ENCODE measurements at places on chromosomes 12 and 14.

DNA sequence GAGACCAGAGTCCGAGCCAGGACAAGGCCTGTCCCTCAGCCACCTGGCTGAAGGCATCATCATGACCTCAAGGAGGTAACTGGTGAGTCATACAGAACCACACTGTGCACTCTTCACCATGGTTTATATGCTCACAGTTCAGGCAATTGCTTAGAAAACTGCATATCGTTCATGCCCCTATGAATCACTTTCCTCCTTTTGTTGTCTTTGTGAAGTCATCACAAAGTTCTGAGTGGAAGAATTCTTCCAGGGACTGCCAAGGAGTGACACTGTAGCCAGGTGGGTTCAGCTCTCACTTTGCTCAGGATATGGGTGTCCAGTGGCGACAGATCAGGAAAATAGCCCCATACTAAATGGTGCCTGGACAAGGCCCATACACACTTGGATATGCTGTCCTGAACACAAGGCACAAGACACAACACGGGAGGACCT is 92.5 kb downstream of the DPF3 start:
- DNase-seq, result no peak

DNA sequence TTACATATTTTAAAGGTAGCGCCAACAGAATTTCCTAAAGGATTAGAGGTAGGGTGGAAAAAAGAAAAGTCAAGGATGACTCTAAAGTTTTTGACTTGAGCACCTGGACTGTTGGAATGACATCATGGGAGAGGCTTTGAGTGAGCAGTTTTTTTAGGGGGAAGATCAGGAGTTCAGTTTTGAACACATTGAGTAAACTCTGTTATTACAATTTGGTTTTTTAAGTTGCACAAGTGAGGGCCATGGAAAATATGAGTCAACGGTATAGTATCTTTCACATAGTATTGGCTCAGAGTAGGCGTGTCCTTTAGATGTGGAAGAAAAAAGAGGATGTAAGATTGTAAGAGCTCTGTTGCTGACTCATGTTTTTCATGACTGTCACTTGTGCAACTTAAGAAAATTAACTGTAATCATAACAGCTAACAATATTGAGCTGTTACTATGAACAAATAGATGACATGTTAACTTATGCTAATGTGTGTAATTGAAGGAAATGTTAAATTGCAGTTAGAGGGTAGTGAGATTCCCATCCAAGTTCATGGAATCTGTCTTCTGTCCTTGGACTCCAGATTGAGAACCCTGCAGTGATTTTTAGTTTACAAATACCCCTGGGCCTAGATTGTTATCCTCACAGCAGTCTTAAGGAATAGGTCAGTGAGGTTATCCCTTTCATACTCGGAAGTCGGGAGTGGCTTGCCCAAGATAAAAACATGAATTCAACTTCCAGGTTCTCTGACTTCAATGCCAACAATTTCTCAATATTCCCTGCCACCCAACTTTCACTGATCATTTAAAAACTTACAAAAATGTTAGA is 48.2 kb upstream of the ATP2B1 start:
- DNase-seq, result no peak

DNA sequence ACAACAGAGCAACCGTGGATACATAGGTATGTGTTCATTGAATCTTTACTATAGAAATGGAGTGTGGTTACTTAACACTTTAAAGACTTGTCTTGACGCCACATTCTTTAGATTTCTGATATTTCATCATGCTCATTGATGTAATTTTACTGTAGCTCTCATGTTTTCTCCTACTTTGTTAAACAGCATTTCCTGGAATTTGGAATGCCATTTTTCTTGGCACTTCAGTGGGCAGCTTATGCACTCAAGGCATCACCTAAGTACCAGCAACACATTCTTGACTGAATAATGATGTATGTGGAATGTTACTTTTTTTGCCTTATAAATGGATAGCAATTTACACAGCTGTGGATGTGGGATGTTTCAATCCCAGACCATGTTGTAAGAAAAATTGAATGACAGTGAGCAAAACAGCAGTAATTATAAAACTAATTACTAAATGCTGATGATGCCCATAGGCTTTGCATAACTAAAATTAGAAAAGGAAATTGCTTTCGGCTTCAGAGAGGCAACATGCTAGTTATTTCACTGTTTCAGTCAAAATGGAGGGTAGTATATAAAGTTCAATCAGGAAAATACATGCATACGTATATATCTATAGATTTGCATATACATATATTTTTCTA is 298.5 kb downstream of the NPAS3 start:
- no peak for DNase-seq

GRCh38 chr12:8562310-8562709 is 21.6 kb upstream of the CLEC4E start:
- DNase-seq, result no peak

DNA sequence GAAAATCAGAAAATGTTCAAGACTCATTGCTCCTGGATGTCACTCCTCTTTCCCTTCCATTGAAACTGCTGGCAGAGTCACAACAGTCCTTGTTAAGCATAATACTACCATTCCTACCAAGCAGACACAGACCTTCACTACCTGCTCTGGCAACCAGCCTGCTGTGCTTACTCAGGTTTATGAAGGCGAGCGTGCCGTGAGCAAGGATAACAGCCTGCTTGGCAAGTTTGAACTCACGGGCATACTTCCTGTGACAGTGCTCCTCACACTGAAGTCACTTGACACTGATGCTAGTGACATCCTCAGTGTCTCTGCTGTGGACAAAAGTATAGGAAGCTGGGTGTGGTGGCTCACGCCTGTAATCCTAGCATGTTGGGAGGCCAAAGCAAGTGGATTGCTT is 15.7 kb upstream of the PHETA1 start:
- DNase-seq, result no peak

GRCh38 chr12:100741084-100741711 is 53.4 kb upstream of the ANO4 start:
- DNase-seq, result no peak

DNA sequence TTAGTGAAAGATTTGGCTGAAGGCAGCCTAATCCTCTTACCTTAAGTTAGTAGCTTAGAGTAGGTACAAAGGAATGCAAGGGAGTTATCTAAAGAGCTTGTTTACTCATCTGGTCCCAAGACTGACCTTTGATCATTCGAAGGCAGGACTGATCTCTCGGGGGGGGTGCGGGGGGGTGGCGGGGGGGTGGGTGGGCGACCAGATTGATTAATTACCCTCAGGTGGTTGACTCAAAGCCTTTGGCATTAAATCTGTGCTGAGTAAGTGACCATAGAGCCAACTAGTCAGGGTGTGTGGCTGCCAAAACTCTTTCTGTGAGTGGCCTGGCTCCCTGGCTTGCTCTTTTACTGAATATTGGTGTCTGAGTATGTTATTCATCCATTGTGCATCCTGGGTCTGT is 731.9 kb upstream of the FBXO33 start:
- DNase-seq, result no peak

- DNase-seq, result no peak
Observed at GRCh38 chr12:49545815-49546214, 7.0 kb downstream of the KCNH3 start.

DNA sequence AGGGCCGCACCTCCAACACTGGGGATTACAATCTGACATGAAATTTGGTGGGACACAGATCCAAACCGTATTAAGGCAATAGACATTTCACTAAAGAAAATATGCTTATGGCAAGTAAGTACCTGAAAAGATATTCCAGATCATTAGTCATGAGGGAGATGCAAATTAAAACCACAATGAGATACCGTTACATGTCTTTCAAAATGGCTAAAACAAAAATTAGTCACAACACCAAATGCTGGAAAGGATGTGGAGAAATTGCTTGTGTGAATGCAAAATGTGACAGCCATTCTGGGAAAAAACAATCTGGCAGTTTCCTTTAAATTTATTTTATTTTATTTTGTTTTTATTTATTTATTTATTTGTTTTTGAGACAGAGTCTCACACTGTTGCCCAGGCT is 82.3 kb upstream of the PTGDR start:
- no peak for DNase-seq

DNA sequence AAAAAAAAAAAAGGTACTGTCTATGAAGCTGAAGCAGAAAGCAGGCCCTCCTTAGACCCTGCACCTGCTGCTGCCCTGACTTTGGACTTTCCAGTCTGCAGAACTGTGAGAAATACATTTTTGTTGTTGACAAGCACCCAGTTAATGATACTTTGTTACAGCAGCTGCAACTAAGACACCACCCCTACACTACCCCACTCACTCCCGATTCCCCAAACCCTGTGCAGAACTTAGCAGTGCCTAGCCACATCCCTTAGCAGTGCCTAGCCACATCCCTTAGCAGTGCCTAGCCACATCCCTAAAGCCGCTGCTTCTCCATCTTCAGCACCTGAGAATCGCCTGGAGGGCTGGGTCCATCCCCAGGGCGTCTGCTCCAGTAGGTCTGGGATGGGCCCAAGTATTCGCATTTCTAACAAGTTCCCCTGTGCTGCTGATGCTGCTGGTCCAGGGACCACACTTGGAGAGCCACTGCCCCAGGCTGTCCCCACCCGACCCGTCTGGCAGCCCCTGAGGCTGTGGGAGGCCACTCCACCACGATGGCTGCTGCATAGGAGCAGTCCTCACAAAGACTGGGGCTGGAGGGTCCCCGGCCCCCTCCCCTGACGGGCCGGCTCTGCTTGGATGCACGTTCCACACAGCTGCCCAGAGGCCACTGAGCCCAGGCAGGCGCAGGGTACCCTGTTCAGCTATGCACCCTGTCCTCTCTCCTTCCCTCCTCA is 10.8 kb upstream of the PPP1R13B start:
- peak; percentile 53 for DNase-seq

- DNase-seq, result no peak
Observed at GRCh38 chr12:269191-269590, 6.6 kb upstream of the SLC6A13 start.

- no peak for DNase-seq
Observed at GRCh38 chr14:85546390-85546789, 16.4 kb downstream of the FLRT2 start.

DNA sequence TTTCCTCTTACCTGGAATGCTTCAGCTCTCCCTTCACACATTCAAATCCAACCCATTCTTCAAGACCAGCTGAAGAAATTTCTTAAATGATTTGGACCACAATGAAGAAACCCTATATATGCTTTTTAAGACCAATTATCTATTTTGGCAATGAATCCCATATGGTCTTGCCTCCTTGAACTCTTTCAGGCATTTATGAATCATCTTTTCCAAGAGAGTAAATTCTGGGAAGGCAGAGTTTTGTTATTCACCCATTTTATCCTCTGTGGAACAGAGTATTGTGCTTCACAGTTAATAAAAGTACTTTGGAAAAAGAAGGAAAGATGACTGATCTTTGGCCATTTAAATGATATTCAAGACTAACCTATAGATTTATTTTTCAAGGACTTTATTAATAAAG is 14.0 kb downstream of the GIT2 start:
- DNase-seq, result no peak

DNA sequence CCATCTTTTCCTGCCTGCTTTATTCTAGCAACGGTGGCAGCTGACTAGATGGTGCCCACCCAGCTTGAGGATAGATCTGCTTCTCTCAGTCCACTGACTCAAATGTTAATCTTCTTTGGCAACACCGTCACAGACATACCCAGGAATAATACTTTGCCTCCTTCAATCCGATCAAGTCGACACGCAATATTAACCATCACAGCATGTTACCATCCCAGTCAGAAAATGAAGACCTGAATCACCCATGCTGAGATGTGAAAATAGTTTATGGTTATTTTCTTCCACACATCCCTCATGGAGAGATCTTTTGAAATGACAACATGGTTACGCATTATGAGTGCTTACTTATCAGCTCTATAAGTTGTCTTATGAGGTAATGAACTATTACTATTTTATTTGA is 392.8 kb downstream of the SEC23A start:
- no peak for DNase-seq

- no peak for DNase-seq
Observed at GRCh38 chr12:52063082-52063924, 6.5 kb upstream of the ATG101 start.

GRCh38 chr14:73000073-73000472 is 26.8 kb downstream of the ZFYVE1 start:
- no peak for DNase-seq

GRCh38 chr12:1552171-1552570 is 42.2 kb downstream of the FBXL14 start:
- no peak for DNase-seq

DNA sequence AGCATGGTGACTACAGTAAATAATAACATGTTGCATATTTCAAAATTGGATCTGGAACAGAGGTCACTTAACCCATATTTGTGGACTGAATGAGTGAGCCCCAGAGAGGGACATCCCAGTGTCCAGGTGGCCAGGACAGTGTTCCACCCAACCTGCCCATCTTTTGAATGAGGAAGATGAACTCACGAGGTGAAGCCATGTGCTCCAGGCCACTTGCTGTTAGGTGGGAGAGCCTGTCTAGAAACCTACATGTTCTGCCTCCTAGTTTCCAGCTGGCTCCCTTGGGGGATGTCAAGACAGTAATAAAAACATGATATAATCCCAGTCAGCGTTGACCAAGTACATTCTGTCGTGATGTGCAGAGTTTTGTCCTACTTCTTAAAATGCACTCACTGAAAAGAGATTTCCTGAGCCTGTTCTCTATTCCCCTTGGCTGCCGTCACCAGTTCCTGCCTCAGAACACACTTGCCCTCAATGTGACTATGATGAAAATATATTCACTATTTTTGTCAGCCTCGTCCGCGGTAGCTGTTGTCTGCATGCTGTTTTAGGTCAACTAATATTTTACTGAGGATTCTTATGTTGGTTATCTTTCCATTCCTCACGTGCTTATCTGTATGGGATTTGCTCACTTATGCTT is 25.7 kb downstream of the TSPAN9 start:
- no peak for DNase-seq

- peak; percentile 63 for DNase-seq
Observed at GRCh38 chr14:105093038-105093430, 27.8 kb upstream of the GPR132 start.

DNA sequence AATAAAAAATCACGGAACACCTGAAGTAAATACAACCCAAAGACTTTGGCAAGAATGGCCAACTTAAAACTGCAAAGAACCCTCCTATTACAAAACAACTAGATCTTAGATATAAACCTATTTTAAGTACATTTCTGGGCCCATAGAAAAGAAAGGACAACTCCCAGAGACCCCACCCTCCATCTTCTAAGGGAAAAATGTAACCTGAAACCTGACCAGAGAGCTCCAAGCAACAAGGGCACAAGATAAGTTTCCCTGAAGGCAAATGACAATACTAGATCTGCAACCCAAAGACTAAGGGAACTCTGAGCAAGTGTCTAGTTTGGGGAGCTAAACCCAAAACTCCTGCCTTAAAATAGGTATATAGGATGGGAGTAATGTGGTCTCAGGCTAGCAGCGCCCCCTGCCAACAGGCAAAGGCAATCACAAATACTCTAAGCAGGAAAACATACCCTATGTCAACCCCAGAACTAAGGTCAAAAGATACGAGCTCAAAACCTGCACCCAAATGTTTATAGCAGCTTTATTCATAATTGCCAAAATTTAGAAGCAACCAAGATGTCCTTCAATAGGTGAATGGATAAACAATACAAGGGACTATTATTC is 218.9 kb downstream of the ITPR2 start:
- DNase-seq, result peak; percentile 17

GRCh38 chr12:110564471-110564991 is 18.6 kb downstream of the PPTC7 start:
- no peak for DNase-seq
